NK-92 treated with Interleukin-12 subunit alpha and Interleukin-12 subunit beta, amount 100 ng/mL, for 24 hours (cell line): ENCODE measurements at places on chromosomes 2 and 18.

DNA sequence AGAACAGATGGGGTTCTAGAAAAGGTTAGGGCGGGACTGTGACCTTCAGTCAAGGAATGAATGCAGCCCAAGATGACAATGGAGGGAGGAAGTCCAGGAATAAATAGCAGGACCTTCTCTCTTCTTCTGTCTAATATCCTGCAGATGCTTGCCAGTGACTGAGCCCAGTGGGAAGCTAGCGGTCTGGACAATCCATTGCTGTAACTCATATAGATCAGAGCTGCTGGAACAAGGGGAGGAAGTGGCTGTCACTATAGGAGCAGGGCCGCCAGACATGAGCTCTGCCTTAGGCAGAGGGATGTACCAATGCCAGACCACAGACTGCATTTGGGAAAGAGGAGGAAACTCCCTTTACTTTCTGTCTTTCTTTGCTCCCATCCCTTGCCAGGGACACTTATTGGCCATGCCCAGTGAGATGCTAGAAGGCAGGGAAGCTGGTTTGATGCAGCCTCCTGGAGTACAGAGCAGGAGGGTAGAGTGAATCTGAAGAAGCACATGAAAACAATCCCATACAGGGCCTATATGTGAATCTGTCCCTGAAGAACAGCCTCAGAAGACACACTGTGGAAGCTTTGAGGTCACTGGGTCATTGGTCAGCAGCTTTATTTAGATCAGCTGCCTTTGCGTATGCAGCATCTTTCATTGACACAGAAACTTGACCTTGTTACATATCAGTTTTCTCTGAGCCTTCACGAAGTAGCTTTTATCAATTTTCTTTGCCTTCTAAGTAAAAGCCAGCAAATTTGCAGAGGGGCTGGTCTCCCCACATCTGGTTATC lies 65.4 kb downstream of the CCDC85A start:
- DNase-seq: no peak

DNA sequence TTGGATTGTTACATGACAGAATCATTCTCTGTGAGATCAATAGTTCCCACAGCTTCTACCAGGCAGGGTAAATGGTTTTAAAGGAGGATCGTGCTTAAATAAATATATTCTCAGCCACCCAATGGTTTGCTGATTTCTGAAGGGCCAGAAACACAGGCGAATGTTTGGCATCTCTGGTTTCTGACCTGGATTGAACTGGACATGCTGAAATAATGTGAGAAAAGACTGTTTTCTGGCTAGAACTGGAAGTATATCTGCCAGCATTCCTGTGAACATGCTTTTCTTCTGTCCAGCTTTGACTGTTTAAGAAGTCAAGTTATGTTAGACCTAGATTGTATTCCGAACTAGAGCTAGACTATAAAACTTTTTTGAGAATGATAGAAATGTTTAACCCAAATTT lies 77.1 kb upstream of the COL3A1 start:
- no peak for DNase-seq

DNA sequence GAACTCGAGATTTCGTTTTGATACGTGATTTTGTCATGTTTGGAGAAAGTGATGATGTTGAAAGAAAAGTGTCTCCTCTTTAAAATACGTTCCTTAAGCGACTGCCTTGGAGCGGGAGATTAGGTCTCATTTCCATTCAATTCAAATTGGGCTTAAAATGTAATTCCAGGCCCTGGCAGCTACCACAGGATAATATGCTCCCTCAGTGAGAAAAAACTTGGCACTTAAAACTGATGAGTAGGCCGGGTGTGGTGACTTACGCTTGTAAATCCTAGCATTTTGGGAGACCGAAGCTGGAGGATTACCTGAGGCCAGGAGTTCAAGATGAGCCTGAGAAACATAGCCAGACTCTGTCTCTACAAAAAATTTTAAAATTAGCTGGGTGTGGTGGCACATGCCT lies 146.3 kb upstream of the L3MBTL4 start:
- DNase-seq: no peak

DNA sequence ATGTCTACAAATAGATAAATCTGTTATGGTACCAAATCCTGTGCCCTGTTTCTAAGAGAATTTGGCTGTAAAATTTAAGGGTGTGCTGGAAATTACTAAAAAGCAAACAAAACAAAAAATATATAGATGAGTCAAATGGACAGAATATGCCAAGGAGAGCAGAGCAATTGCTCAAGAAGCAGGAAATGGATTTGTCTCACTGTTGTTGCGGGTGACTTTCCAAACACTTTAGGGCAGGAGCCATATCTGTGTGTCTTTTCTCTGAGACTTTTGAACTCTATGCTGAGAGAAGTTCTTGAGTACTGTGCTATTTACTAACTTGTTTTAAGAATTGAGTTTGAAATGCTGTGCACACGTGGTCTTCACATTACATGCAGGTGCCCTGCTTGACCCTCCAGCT lies 221.7 kb downstream of the PHLPP1 start:
- DNase-seq: no peak

- DNase-seq: no peak
These were observed 2.7 kb upstream of the CROCC2 start for GRCh38 chr2:240903191-240904060.

DNA sequence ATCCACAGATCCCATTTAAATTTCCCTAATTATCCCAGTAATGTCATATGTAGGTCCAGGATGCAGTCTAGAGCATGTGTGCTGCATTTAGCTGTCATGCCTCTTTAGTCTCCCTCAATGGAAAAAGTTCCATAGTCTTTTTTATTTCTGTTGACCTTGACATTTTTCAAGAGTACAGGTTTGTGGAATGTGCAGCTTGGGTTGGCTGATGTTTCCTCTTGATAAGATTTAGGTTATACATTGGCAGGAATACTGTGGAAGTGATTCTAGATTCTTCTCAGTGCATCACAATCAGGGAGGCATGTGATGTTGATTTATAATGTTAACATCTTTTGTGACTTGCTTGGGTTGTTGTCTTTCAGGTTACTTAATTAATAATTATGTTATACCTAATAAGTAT lies 42.5 kb downstream of the PPM1B start:
- DNase-seq: no peak

- no peak for DNase-seq
These were observed 35.8 kb upstream of the DYSF start for GRCh38 chr2:71417300-71418202.

DNA sequence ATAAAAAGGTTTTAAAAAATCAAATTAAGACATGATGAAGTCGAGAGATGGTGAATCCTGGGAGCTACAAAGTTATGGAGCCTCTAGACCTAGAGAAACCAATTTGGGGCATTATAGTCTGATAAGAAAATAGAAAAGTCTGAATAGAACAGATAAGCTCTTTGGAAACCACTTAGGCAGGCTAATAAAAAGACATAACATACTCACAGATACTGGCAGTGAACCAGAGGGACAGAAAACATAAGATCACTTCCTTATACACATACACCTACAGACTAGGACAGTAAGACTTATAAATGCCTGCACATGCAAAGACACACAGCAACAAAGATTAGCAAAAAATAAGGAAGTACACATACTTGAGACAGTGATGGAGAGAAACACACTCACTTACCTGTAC lies 20.0 kb downstream of the SMC6 start:
- no peak for DNase-seq

DNA sequence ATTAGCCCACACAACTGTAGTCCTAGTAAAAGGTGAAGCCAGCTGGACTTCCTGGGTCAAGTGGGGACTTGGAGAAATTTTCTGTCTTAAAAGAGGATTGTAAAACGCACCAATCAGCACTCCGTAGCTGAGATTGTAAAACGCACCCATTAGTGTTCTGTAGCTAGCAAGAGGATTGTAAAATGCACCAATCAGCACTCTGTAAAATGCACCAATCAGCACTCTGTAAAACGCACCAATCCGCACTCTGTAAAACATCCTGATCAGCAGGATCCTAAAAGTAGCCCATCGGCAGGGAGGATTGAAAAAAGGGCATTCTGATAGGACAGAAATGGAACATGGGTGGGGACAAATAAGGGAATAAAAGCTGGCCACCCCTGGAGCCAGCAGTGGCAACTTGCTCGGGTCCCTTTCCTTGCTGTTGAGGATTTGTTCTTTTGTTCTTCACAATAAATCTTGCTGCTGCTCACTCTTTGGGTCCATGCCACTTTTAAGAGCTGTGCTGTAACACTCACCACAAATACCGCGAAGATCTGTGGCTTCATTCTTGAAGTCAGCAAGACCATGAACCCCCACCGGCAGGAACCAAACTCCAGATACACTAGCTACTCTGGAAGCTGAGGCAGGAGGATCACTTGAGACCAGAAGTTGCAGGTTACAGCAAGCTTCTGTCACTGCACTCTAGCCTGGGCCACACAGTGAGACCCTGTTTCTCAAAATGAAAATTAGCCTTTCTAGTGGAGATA lies 102.6 kb downstream of the HS6ST1 start:
- no peak for DNase-seq

DNA sequence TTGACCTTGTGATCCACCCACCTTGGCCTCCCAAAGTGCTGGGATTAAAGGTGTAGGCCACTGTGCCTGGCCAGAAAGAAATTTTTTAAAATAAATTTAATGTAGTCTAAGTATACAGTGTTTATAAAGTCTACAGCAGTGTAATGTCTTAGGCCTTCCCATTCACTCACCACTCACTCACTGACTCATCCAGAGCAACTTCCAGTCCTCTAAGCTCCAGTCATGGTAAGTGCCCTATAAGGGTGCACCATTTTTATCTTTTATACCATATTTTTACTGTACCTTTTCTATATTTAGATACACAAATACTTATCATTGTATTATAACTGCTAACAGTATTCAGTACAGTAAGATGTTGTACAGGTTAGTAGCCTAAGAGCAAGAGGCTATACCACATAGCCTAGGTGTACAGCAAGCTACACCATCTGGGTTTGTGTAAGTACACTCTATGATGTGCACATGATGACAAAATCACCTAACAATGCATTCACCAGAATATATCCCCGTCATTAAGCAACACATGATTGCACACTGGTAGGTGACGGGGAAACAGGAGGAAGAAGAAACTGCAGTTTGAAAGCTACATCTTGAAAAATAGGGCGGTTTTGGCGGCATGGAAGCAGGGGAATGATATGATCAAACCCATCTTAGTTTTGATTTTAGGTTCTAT lies 105.1 kb upstream of the ITGB6 start:
- no peak for DNase-seq

DNA sequence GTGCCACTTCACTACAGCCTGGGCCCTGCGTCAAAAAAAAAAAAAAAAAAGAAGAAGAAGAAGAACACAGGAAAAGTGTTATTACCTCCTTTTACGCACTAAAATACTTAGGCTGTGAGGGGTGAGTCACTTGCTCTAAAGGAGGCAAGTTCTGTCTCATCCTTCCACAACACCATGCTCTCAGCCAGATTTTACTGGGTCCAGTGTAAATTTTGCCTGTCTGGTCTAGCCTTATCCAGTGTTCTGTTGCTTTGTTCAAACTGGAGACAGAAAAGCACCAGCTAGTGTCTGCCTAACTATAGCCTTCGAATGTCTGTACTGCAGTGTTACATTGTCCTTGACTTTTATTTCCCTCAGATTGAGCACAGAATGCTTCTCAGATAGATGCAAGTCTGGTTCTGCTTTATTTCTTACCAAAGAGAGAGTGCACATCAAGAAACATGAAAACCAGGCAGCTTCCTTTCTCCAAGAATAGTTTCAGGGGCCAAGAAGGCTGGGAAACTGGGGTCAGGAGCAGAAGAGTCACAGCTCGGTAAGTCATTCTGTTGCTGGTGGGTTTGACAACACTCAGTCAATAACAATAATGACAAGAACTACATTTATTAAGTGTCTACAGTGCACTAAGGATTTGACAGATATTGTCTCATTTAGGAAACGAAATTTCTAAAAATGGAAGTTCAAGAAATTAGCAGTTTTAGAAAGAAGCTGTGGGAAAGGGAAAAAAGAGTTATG lies 3.1 kb upstream of the MSGN1 start:
- no peak for DNase-seq

GRCh38 chr2:85713836-85714235 lies 19.7 kb downstream of the GNLY start:
- no peak for DNase-seq

DNA sequence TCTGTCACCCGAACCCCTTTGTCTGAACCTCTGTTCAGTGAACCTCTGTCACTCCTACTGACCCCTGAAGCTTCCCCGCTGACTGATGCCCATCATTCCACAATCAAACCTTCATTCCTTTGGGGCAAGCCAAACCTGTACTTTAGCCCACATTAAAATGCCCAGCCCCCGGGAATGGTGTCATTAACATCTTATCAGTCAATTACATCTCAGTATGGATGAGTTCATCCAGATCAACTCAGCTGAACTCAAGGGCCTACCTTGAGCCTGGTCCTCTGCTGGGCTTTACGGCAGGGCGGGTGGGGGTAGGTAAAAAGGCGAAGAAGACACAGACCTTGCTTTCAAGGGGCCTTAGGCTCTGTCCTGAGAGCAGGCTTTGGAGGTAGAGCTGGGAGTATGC lies 154.4 kb upstream of the SMAD2 start:
- no peak for DNase-seq

GRCh38 chr2:127611076-127611925 lies 34.7 kb upstream of the GPR17 start:
- DNase-seq: no peak

- no peak for DNase-seq
These were observed 31.2 kb downstream of the CFAP221 start for GRCh38 chr2:119575439-119575838.

GRCh38 chr2:60407398-60407797 lies 146.1 kb downstream of the BCL11A start:
- DNase-seq: no peak

DNA sequence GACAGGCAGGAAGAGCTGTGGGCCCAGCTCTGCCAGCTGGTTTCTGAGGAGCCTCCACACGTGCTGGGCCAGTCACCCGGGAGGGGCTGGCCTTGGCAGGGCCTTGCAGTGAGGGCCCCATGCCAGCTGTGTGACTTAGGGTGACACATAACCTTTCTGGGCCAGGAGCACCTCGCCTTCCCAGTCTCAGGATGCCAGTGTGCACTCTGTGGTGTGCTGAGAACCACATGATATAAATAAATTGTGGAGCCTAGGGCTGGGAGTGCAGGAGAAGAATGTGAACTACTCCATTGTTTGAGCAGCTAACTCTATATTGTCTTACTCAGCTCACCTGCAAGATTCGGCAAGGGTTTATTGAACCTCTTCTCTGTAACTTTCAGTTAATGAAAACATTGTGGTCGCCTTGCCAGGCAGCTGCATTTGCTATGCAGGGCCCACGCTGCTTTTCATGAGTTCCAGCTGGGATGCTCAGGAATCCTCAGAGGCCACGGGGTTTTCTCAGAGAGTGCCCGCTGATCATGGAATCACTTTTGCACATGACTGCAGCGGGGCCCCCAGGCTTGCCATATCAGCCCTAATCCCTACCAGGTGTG lies 222.3 kb downstream of the SH3RF3 start:
- DNase-seq: no peak

- DNase-seq: no peak
These were observed 101.7 kb upstream of the ZFP36L2 start for GRCh38 chr2:43328133-43328532.

- no peak for DNase-seq
These were observed 144.1 kb downstream of the MYO1B start for GRCh38 chr2:191389288-191389687.
